ENCODE measurements at places on chromosomes 3 and 15.

GRCh38 chr15:29750754-29751153 lies 71.5 kb downstream of the TJP1 start:
- DNase-seq, result no peak

- no peak for DNase-seq
Measured at GRCh38 chr3:40718209-40718608, 193.4 kb downstream of the ZNF621 start.

GRCh38 chr15:89429023-89429422 lies 67.4 kb downstream of the RHCG start:
- DNase-seq, result no peak

- no peak for DNase-seq
Measured at GRCh38 chr15:73050561-73051295, 1.5 kb upstream of the NEO1 start.

GRCh38 chr3:185815391-185816282 lies 9.2 kb downstream of the IGF2BP2 start:
- no peak for DNase-seq

DNA sequence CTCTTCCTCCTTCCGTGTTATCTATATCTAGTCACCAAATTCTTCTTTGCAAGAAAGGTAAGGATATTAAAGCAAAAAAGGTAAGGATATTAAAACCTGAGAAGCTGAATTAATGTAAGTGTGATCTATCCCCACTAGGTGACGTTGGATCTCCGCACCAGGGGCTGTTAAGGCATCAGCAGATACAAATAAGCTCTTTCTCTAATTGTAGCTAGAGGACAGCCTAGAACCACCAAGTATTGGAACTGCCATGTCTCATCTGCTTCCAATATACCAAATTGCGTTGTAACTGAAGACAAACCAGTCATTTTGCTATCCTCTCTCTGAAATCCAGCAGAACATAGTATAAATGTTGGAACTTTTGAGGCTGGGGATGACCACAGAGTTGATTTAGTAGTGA lies 471.2 kb upstream of the TGFBR2 start:
- no peak for DNase-seq

GRCh38 chr15:93524432-93524831 lies 435.4 kb upstream of the RGMA start:
- DNase-seq, result no peak

DNA sequence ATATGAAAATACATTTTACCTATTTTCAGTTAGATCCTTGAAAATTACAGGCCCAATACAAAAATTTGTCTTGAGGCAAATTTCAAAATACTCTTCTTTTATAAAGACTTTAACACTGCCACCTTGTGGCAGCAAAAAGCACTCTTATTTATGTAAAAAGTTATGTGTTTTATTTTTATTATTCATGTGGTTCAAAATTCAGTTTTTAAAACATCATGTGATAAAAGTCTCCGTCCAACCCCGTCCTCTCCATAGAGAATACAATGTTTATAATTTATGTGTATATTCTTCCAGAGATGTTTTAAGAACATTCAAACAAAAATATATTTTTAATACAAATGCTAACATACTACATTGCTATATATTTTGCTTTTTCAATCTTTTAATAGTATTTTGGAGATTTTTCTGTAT lies 36.9 kb upstream of the TRIM59 start:
- peak; percentile 36 for DNase-seq

DNA sequence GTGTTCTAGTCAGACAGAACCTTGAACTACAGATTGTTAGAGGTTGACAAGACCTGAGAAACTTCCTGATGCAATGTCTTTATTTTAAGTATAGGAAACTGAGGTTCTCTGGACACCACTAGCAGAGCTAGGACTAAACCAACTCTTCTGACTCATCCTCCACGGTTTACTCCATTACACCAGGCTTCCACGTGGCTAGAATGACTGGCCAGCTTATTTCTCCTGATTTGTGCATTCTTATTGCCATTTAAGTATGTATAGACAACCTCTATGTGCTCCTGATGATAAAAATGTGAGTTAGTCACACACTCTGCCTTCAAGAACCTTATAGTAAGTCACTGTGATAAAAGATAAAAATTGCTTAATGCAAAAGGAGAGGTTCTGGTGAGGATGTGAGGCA lies 182.7 kb downstream of the MEX3B start:
- peak; percentile 3 for DNase-seq

- DNase-seq, result no peak
Measured at GRCh38 chr3:127061641-127062040, 78.7 kb downstream of the PLXNA1 start.

- no peak for DNase-seq
Measured at GRCh38 chr3:13275376-13276005, 144.6 kb downstream of the NUP210 start.

- no peak for DNase-seq
Measured at GRCh38 chr3:186093271-186093900, 15.5 kb downstream of the ETV5 start.

GRCh38 chr3:9485248-9485647 lies 68.4 kb downstream of the LHFPL4 start:
- no peak for DNase-seq

DNA sequence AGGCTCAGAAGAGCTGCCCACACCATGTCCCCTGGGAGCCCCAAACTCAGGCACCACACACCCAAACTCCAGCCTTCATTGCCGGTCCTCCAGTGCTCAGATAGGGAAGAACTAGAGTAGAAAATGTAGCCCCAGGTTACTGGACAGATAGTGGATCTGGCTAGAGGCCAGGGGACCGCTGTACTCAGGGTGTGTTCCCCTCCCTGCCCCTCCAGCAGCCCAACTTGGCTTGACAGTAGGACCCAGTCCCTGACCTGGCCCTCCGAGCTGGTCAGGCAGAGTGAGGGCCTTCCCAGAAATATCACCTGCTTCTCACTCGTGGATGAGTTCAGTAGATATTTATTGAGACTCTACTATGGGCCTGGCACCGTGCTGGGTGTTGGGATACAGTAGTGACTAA lies 100.0 kb downstream of the CORO2B start:
- no peak for DNase-seq
